ENCODE measurements at places on chromosomes 13 and 19. TPM values are rescaled to one million over a fixed set of nuclear protein-coding genes. Genes with fewer than 3 reads are reported as not detected.

- no peaks in the 10 kb centered on the region for H3K27me3 ChIP-seq
- no peak overlapping the region for H3K27ac ChIP-seq
- no peaks in the 10 kb centered on the region for H3K36me3 ChIP-seq
- H3K4me3 ChIP-seq = no peak overlapping the region
- no peaks in the 10 kb centered on the region for H3K4me1 ChIP-seq
- no peak for DNase-seq
Measured at GRCh38 chr13:97364031-97364430, 69.9 kb upstream of the RAP2A start.

- no peak overlapping the region for H3K27ac ChIP-seq
- H3K36me3 ChIP-seq = no peaks in the 10 kb centered on the region
- no peak overlapping the region for H3K4me3 ChIP-seq
- H3K4me1 ChIP-seq = no peaks in the 10 kb centered on the region
- DNase-seq = no peak
- H3K27me3 ChIP-seq = no peaks in the 10 kb centered on the region
Measured at GRCh38 chr19:39951686-39952085, 17.3 kb upstream of the FCGBP start.

- H3K27ac ChIP-seq = no peak overlapping the region
- no peaks in the 10 kb centered on the region for H3K27me3 ChIP-seq
- no peak overlapping the region for H3K4me3 ChIP-seq
- no peaks in the 10 kb centered on the region for H3K36me3 ChIP-seq
Measured at GRCh38 chr19:53007200-53007599, 6.5 kb upstream of the ERVV-1 start.

DNA sequence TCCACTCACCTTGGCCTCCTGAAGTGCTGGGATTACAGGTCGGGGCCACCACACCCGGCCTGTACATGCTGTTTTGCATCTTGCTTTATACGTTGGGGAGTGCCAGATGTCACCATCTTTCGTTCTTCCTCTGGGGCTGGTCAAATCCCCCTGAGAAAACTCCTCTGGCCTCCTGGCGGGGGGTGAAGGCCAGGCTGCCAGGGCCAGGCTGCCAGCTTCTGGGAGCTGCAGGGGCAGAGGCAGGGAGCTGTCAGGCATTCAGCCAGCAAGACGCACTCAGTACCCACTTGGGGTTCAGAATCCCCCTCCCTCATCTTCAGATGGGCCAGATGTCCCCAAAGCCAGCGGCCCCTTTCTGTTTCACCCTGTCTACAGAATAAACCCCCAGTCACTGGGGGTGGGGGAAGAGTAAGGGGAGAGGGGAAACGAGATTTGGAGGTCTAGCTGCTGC lies 16.1 kb downstream of the ZSWIM9 start:
- H3K4me3 ChIP-seq = no peak overlapping the region
- no peaks in the 10 kb centered on the region for H3K36me3 ChIP-seq
- no peaks in the 10 kb centered on the region for H3K27me3 ChIP-seq
- H3K27ac ChIP-seq = no peak overlapping the region
- H3K4me1 ChIP-seq = no peaks in the 10 kb centered on the region
- DNase-seq = no peak

ZNF180 gene
- total RNA-seq = 9.8 TPM

FFAR2 gene
- 0.15 TPM for total RNA-seq

PLK5 gene
- 0.98 TPM for total RNA-seq

SHC2 gene
- 40.6 TPM for total RNA-seq

GRCh38 chr13:26406791-26407190 lies 150.7 kb upstream of the WASF3 start:
- no peak overlapping the region for H3K4me3 ChIP-seq
- no peaks in the 10 kb centered on the region for H3K27me3 ChIP-seq
- H3K4me1 ChIP-seq = no peaks in the 10 kb centered on the region
- no peak overlapping the region for H3K27ac ChIP-seq
- DNase-seq = no peak

- no peaks in the 10 kb centered on the region for H3K4me1 ChIP-seq
- H3K4me3 ChIP-seq = no peak overlapping the region
Measured at GRCh38 chr19:48506138-48506733, 5.4 kb downstream of the LMTK3 start.

DNA sequence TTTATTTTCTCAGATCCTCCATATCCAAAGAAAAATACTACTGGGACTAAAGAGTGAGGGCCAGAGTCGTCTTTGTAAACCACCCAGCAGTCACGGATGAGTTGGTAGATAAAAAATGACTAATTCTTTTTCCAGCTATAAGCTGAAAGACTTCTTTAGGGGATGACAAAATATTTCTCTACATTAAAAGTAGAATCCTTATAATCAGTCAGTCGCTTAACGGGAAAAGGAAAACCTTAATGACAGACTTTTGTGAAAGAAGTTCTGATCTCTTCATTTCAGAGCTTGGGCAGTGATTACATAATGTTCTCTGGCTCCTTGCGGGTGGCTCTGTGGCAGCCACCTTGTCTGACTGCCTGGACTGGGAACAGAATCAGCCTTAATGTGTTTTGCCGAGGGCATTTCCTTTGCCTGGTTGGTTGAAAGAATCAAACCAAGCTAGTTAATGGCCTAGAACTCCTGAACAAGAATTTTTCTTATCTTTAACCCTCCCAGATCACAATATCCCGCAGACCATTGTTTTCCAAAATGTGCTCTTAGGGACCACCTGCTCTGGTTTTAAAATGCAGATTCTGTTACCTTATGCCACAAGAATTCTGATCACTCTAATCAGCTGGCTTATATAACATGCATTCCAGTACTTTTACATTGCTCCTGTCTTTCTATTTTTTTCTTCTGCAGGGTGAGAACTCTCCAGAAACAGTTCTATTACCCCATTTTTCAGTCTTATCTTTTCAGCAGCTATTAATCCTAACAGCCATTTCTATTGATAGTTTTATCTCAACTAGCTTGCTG lies 2.5 kb downstream of the ITM2B start:
- peak overlapping the region; percentile 100 for H3K27ac ChIP-seq
- no peak for DNase-seq
- peak overlapping the region; percentile 99 for H3K4me3 ChIP-seq
- H3K27me3 ChIP-seq = no peaks in the 10 kb centered on the region

GRCh38 chr13:47726394-47726793 lies 274.7 kb downstream of the SUCLA2 start:
- H3K4me3 ChIP-seq = no peak overlapping the region
- no peaks in the 10 kb centered on the region for H3K36me3 ChIP-seq
- DNase-seq = no peak
- no peaks in the 10 kb centered on the region for H3K27me3 ChIP-seq
- no peak overlapping the region for H3K27ac ChIP-seq

DNA sequence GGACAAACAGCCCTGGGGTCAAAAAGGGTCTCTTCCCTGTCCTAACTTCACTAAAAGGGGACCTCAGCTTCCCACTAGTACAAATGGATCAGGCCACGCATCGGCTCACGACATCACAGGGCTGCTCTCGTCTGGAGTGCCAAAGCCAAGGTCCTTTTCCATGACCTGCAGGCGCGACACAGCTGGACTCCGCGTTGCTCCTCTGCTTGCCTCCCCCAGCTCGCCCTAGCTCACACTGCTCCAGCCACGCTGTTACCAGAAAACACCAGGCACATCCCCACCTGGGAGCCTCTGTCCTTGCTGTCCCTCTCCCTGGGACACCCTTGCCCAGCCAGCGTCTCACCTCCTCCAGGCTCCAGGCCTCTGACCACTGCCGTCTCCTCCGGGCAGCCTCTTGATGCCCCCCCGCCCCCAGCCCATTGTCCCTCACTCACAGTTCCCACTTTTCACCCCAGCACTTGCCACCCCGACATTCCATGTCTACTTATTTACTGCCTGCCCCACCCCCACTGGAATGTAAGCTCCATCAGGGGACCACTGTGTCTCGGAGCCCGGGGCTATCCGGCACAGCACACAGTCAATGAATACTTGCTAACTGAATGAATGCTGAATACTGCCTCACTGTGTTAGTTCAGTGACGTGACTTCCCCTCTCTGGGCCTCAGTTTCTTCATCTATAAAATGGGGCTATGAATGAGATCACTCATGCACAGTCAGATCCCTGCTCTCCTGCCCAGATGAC lies 20.7 kb downstream of the AKT2 start:
- H3K36me3 ChIP-seq = no peaks in the 10 kb centered on the region
- no peaks in the 10 kb centered on the region for H3K4me1 ChIP-seq
- no peaks in the 10 kb centered on the region for H3K27me3 ChIP-seq
- no peak overlapping the region for H3K4me3 ChIP-seq
- no peak overlapping the region for H3K27ac ChIP-seq
- no peak for DNase-seq

DNA sequence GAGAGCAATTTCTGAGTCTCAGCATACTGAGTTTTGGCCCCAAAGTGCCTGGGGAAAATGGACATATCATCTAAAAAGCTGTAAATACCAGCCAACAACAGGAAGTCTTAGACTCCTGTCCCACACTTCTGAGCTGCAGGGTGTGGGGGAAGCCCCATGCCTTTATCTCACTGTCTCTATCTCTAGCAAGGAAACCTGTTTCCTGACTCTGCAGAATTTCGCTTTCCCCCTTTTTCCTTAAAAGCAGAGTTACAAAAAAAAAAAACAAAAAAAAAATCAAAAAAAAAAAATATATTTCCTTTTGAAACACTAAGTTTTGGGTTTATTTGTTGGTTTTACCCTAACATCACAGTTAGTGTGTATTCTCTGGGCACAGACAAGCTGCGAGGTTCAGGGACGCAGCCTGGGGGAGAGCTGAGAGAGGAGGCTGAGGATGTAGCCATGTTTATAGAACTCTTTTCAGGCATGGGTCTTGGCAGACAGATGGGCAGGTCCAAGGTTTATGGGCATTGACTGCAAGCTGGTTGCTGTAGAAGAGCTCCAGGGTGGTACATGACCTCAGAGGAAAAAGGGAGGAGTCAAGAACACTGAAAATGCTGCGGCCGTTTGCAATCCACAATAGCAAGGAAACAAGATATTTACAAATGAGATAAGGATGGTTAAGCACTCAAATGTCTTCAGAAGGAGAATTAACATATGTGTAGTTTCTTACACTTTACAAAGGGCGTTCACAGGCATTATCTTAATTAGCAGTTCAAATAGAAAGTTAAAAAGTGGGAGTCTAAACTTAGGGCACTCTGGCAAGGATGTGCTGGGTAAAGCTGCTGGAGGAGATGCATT lies 4.9 kb downstream of the MBNL2 start:
- no peaks in the 10 kb centered on the region for H3K36me3 ChIP-seq
- no peak for DNase-seq

HCN2 gene
- not detected for total RNA-seq

- peaks cover 17% of the 10 kb centered on the region for H3K4me1 ChIP-seq
- no peak overlapping the region for H3K4me3 ChIP-seq
- H3K36me3 ChIP-seq = no peaks in the 10 kb centered on the region
Measured at GRCh38 chr19:11378319-11379189, 4.1 kb downstream of the SWSAP1 start.

DNA sequence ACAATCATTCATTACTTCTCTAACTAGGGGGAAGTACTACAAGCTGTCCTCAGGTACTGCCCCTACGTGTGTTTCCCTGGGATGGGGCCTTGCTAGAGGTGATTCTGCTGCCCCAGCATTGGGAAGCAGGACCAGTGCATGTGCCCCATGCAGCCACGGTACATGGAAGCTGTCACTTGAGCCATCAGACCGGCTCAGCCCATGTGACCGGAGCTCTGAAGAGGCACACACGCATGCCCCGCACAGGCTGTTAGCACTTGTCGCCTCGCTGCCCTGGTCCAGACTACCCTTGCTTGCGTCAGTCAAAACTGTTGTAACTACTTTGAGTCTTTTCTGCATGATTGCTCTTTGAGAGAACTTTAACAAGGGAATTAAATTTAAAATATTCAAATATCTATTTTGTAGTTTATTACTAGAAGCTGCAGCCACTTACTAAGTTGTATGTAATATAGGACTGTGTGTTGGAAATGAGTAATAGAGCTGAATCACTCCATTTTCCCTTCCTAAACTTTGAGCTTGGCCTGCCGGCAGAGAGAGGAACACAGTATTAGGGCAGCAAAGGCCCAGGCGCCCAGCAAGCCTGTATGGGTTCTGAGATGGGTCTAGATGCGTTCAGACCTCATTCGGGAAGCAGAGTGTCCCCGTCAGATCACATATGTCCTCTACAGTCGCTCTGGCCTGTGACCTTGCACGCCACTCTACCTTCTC lies 42.2 kb downstream of the DHRS12 start:
- H3K27me3 ChIP-seq = no peaks in the 10 kb centered on the region
- H3K36me3 ChIP-seq = no peaks in the 10 kb centered on the region
- no peak overlapping the region for H3K27ac ChIP-seq
- no peaks in the 10 kb centered on the region for H3K4me1 ChIP-seq
- no peak overlapping the region for H3K4me3 ChIP-seq

PSG1 gene
- not detected for total RNA-seq

DNA sequence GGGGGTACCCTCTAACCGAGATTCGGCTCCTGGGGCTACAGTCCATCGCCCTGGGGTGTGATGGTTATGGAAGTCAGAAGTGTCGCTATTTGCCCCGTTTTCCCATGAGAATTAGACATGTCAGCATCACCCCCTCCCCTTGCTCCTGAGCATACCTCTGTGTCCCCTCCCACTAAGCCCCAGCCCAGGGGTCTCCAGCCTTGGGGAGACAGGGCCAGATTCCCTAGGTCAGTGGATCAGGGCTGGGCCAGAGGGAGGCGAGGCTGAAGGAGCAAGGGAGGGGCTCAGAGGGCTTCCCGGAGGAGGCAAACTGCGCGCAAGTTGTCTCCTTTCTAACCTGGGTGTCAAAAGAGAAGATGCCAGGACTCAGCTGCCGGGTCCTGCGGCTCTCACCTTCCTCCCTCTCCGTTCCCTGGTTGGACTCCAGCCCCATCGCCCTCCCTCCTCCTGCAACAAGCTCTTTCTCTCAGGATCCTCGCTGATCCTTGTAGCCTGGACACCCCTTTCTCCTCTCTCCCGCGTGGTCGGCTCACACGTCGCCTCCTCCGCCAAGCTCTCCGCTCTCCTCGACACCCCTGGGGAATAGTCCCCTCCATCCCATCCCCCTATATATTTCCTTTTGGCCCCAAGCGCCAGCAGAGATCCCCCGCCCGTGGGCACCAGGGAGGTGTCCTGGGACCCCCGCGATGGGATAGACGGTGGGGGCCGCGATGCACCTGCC lies 459 bp upstream of the TMEM59L start:
- DNase-seq = no peak
- H3K4me1 ChIP-seq = peaks cover 2% of the 10 kb centered on the region
- H3K4me3 ChIP-seq = peak overlapping the region; percentile 54
- peaks cover 70% of the 10 kb centered on the region for H3K27me3 ChIP-seq
- no peak overlapping the region for H3K27ac ChIP-seq

DNA sequence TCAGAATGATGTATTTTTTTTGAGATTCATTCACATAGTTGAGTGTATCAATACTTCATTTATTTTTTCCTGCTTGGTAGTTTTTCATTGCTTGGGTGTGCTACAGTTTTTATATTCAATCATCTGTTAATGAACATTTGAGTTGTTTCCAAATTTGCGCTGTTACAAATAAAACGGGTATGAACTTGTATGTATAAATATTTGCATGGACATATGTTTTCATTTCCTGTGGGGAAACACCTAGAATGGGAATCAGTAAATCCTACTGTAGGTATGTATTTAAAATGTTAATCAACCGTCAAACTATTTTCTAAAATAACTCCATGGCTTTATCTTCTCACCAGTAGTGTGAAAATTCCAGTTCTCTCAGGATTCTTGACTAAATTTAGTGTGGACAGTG lies 826.3 kb downstream of the EFNB2 start:
- no peaks in the 10 kb centered on the region for H3K36me3 ChIP-seq
- H3K4me1 ChIP-seq = no peaks in the 10 kb centered on the region
- DNase-seq = no peak
- H3K27ac ChIP-seq = no peak overlapping the region
- H3K4me3 ChIP-seq = no peak overlapping the region

PRPF31 gene
- total RNA-seq = 59.6 TPM

- H3K4me1 ChIP-seq = no peaks in the 10 kb centered on the region
- peak overlapping the region; percentile 79 for H3K4me3 ChIP-seq
- DNase-seq = no peak
- H3K27ac ChIP-seq = peak overlapping the region; percentile 84
Measured at GRCh38 chr19:36773223-36773579, 594 bp upstream of the ZNF850 start.

CCL25 gene
- total RNA-seq = not detected

Data from breast epithelium (tissue), 4 donors.